ENCODE measurements at places on chromosomes 4 and X.

DNA sequence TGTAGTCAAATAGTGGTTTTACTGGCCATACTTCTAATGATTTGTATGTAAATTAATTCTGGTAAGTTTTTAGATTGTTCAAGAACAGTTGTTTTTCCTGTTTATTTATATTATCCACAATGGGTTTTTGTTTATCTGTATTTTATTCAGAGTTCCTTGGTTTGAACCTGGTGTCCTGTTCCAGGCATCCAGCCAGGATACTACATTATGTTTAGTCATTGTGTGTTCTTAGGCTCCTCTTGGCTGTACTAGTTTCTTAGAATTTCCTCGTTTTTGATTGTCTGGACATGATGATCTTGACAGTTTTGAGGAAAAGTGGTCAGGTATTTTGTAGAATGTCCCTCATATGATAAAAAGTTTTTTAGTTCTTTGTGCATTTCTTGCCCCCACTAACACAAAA lies 7.8 kb downstream of the TIGD2 start:
- no peak for DNase-seq

DNA sequence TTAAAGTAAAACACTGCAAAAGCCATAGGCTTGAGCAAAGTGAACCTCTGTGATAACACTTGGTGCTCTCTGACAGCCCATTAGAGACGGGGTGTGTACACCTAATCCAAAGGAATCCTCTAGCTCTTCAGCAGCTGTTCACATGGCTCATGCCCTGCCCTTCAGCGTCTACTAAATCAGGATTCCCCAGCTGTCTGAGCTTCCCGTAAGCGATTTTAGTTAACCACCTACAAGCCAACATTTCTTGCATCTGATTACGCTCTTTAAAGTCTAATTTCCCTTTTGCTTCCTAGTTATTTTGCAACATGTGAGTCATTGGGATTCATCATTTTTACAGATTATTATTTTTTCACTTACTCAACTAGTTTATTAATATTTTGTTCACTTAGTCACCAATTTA lies 6.5 kb downstream of the DMD start:
- DNase-seq = peak; percentile 8

- DNase-seq = no peak
Observed at GRCh38 chrX:139647597-139647996, 60.4 kb downstream of the MCF2 start.

DNA sequence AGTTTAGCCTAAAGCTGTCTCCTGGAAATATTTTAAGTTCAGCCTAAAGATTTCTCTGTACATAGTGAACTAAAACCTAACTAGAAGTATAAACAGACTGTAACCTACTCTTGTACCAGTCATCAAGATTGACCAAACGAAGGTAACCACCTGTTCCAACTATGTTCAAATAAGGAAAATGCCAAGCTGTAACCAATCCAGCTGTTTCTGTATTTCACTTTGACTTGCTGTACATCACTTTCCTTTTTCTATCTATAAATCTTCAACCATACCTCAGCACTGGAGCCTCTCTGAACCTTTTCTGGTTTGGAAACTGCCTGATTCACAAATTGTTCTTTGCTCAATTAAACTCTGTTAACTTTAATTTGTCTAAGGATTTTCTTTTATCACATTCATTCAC lies 3.1 kb upstream of the CYSLTR1 start:
- no peak for DNase-seq

DNA sequence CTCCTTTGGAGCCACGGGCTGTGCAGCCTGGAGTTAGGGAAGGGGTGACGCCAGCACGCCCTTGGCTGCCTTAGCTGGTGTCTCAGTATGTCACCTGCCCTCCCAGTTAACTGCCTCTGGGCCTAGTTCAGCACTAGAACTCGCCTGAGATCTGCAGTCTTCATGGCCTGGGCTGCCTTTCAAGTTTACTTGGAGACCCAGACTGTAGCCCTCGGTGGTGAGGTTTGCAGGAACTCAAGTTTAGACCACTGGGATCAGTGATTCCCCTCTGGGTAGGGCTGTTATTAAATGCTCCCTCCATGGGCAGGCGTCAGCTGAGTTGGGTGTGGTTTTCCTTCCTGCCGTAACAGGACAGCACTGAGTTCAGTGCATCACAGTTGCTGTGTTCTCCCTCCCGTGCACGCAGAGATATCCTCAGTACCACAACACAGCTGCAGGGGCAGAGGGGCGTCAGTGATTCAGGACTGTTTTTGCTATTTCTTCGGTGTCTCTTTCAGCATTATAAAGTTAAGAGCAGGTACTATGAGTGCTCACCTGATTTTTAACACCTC lies 30.5 kb downstream of the PLAC8 start:
- no peak for DNase-seq

DNA sequence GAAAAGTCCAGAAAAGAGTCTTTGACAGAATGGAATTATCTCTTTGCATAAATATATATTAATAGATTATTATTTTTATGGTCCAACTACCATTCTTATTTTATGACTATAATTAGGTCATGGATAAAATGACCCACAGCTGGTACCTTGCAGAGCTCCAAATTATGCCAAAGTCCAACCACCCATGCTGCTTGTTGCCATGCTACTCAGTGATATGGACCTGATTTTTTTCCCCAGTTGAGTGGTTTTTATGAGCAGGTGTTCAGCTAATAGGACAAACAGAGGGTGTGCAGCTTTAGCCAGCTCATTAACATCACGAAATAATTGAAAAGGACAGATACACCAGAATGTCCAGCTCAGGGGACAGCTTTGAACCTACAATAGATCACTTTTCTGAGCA lies 9.7 kb downstream of the HOPX start:
- no peak for DNase-seq

GRCh38 chrX:67544281-67545035 lies 637 bp downstream of the AR start:
- DNase-seq = no peak

DNA sequence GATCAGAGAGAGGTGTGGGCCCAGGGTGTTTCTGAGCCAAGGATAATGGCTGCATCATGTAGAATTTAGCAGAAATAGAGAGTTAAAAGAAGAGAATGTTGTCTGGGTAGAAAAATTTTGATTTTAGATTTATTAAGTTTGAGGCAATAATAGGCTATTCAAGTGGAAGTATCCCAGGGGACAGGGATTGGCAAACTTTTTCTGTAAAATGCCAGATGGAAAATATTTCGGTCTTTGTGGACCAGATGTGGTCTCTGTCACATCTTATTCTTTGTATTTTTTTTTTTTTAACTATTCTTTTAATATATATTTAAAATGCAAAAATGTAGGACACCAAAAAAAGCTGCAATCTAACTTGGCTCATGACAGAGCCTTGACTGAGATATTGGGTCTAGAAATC lies 33.1 kb downstream of the IL15 start:
- no peak for DNase-seq

DNA sequence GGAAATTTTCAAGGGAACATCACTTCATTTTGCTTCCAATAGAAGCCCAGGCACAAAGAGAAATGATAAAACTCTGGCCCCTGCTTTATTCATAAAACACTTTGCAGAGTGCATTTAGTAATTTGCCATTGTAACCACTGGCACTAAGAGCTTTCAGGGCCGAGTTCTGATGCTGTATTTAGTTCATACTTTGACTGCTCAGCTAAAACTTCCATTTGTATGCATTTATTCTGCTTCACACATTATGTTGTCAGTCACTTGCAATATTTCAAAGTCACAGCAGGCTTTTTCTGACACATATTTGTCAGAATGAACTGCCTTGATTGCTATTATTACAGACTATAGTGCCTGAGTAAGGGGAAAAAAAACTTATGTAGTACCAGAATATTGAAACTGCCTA lies 174.3 kb upstream of the ATOH1 start:
- no peak for DNase-seq

- DNase-seq = no peak
Observed at GRCh38 chr4:30068234-30068633, 651.9 kb upstream of the PCDH7 start.

DNA sequence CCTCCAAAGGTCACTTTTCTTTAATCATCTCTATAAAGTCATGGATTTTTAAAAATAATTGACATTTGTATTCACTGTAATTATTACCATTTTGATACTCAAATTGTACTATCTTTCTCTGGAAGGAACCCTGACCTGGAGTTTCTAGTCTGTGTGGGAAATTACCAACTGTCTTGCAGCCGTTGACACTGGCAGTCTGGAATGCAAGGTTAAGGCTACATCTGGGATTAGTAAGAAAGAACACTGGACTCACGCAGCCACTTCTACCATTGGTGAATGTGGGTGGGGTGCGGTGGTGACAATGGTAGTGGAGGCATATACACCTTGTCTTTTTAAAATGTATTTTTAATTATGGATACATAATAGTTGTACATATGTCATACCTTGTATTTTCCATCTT lies 40.9 kb downstream of the EGF start:
- no peak for DNase-seq

- DNase-seq = no peak
Observed at GRCh38 chr4:8277356-8278008, 7.9 kb downstream of the HTRA3 start.

GRCh38 chrX:51144828-51145442 lies 187.7 kb upstream of the NUDT10 start:
- DNase-seq = peak; percentile 28

DNA sequence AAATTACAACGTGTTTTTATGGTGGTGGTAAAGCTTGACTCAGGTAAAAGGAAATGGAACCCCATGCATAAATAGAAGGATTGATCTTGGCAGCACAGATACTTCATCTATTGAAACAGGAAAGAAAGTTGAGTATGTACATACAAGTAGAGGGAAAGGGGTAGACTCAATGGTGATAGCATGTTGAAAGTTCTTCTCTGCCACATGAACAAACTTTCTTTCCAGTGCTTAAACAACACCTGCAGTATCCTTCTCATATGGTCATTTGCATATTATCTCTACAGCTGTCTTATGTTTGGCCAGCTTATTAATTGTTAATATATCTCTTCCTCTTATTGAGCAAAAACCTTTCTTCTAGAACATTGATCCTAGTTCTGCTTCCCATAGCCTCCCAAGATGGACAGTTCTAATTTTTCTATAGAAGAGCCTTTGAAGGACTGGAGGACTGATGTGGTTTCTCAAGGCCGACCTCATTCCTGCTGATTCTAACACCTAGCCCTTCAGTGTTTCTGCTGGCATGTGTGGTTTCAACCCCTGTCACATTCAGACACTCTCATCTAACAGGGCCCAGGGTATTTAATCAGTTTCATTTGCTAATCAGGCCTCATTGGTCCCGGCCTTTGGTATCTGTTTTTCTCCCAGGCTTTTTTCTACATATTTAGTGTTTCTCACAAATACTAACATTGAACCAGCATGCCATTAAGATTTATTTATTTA lies 108.1 kb upstream of the SPRY1 start:
- DNase-seq = no peak

GRCh38 chr4:13178621-13179020 lies 305.5 kb downstream of the RAB28 start:
- no peak for DNase-seq

Measured in fibroblast of skin of right quadriceps (primary cell).